ENCODE measurements at places on chromosomes 5 and 9.

GRCh38 chr9:33785914-33786313, 9.4 kb upstream of the PRSS3 start:
- DNase-seq: peak; percentile 15

DNA sequence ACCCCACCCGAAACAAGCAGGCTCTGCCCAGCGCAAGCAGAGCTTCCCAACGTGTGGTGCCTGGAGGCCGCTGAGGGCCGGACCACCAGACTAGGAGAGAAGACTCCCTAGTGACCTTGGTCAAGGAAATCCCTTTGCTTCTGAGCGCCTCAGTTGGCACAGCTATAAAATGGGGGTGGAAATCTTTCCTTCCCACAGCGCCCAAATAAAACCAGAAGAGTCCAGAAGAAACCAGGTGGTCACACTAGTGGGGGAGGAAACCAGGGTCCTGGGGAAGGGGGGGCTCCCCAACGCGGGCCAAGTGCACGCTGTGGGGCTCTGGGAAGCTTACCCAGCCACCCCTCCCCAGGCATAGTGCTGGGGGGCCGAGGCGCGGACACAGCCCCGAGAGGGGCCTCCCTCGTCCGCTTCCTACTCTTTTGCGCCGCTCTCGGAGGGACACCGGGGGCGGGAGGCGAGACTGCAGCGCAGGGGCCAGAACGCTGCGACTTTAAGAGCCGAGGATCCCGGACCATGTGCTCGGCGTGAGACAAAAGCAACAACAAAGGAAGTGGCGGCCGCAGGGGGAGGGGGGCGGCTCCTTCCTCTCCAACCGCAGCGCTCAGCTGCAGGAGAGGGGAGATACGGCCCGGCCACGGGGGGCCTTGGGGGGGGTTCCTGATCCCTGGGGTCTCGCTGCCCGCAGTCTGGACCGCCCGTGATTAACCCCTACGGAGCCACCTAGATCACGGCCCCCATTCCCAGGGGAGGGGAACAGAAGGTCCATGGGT, 885 bp downstream of the RNF44 start:
- DNase-seq: peak; percentile 67

- DNase-seq: peak; percentile 34
These were observed 481.0 kb upstream of the PTGER4 start for GRCh38 chr5:40198736-40199135.

GRCh38 chr5:76701298-76701697, 14.6 kb upstream of the F2R start:
- DNase-seq: peak; percentile 89

DNA sequence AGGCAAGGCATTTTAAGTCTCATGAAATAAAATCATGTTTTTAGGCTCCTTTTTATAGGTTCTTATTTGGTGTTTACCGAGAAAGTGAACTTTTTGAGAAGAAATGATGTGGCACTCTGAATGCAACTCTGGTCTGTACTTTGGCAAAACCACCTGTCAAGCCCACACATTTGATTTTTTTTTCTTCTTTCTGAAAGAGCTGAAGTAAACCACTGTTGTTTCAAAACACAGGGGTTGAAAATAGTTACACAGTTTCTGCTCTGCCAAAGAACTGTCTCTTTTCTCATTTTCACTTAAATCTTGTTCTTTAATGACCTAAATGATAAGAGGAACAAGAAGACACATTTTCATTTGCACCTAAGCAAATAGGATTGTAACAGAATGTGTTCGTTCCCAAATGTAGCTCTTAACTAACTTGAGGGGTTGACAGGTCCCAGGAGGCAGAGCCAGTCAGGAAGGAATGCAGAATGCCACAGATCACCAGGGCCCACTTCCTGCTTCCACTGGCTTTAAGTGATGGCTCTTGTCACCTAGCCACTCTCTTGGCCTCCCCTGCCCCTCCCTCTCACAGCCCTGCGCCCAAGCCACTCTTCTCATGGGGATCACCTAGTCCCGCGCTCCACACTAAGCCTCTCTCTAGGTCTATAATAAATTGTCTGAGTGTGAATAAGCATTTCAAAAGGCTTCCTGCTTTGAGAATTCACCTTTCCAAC, 47.3 kb downstream of the MED27 start:
- DNase-seq: no peak

DNA sequence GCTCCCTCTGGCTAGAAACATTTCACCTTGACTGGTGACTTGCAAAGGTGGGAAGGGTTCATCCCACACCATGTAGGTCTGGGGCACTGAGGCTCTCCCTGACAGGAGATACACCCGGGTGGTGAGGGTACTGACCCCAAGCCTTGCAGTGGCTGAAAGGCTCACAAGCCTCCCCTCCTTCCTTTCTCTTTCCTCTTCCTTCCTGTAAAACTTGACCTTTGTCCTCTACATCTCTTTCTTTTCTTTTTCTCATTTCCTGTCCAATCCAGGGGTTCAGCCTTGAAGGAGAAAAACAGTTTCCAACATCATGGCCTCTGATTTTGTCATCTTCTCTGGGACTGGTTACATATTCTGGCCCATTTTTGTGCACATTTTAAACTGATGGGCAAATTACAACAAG, 16.6 kb downstream of the FBP2 start:
- DNase-seq: no peak

DNA sequence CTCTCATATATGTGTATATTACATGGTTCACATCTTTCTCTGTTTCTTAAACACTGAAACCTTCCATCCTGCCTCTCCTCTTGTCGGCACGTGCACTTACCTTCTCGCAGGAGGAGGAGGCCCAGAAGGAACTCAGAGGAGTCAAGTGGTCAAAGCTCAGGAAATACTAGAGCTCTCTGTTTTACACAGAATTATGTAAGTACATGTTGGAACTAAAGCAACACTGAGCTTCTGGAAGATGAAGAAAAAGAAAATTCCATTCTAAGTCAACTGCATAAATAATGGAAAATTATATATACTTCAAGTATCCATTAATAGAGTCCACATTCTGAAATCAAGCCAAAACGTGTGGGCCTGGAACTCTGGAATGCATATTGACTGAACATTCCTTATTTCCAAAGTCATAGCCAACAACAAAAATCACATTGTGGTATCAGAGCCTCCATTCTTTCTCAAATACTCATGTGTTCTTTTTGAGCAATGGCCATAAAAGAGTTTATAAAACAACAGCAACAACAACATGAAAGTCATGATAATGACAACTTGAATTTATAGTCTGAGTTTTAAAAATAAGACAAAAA, 121.5 kb upstream of the RAI14 start:
- DNase-seq: peak; percentile 92

DNA sequence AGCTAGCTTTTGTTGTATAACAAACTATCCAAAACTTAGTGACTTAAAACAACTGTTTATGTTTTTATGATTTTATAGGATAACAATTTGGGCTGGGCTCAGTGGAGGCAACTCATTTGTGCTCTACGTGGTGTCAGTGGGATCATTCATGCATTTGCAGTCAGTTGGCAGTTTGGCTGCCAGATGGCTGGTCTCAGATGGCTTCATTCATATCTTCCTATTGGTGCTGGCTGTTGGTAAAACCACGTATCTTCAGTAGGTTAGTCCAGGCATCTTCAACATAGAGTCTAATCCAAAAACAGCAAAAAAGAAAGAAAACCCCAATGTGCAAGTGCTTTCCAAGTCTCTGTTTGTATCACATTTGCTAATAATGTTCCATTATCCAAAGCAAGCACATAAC, 51.7 kb upstream of the RIC1 start:
- no peak for DNase-seq

DNA sequence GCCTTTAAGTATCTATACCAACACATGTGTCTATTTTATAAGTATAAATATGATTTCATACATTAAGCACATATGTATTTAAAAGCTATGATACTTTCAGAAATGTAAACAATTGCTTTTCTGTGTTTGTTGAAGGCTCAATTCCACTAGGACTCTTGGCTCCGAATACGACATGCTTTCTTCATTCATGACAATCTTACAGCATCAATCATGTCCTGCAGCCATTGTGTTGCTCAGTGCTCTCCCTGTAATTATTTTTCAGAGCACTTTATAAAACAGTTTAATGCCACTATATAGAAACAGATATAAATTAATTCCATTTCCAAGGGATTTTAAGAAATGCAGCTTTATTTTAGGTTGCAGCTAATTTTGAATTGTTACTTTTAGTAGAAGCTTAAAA, 167.3 kb downstream of the TAF11L14 start:
- no peak for DNase-seq

DNA sequence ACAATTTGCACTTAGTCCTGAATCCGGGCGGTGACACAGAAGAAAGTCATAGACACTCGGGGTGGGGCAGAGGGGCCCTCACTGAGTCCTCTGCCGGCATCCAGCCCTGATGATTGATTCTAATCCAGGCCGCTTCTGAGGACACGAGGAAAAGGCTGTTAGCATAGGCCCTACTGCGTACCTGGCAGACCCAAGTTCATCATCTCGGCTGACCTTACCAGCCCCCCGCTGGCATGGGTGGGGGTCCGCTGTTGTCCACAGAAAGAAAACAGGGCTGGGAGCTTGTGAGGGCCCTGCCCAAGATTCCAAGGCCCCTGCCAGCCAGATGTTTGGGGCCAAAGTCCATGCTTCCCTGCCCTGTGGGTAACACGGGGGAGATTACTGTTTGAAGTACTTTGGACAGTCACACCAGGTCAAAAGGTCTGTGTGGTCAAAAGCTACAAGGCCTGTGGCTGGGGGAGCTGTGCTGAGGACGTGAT, 24.5 kb downstream of the ERGIC1 start:
- peak; percentile 85 for DNase-seq

DNA sequence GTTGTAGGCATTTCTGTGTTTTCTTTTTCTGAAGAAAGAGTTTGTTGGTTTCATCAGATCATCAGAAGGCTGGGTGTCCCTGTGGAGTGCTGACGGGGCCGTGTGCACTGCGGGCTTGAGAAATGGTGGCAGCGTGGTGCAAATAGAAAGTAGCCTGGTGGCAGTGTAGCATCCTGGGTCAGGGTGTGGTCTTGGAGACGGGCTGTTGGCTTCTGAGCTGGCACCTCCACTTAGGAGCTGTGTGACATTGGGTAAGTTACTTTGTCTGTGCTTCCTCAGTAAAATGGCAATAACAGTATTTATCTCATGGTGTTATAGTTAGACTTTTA, 10.0 kb upstream of the NDST1 start:
- DNase-seq: no peak

DNA sequence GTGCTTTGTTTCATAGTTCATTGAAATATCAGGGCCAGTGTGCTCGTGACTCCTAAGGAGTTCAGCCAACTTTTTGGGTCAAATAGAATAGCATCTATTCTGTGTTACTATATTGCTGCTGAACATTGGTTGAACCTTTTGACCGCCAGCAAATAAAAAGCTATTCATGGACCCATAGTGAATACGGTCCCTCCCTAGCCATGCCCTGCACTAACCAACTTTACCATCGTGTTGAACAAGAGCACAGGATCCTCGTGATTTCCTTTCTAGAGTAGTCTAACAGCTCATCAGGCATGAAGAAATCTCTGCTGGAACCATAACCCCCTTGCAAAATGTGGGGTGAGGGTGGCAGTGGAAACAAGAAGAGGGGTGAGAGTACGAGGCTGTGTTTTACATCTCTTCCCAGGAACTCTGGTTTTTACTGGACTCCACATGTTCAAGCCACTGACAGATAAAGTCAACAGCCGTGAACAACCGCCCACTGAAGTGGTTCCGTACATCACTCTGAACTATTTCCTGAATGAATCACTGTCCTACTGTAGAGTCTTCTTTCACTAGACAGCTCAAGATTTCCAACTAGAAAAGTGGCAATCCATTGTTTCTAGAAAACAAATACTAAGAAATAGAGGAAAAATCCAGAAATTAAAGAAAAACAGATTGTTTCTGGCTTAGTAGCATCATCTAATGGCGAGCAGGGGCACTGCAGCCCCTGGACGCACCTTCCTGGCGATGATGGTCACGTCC, 70.1 kb upstream of the SPATA31E1 start:
- DNase-seq: peak; percentile 59

GRCh38 chr5:67013719-67014118, 182.9 kb downstream of the CD180 start:
- DNase-seq: no peak

DNA sequence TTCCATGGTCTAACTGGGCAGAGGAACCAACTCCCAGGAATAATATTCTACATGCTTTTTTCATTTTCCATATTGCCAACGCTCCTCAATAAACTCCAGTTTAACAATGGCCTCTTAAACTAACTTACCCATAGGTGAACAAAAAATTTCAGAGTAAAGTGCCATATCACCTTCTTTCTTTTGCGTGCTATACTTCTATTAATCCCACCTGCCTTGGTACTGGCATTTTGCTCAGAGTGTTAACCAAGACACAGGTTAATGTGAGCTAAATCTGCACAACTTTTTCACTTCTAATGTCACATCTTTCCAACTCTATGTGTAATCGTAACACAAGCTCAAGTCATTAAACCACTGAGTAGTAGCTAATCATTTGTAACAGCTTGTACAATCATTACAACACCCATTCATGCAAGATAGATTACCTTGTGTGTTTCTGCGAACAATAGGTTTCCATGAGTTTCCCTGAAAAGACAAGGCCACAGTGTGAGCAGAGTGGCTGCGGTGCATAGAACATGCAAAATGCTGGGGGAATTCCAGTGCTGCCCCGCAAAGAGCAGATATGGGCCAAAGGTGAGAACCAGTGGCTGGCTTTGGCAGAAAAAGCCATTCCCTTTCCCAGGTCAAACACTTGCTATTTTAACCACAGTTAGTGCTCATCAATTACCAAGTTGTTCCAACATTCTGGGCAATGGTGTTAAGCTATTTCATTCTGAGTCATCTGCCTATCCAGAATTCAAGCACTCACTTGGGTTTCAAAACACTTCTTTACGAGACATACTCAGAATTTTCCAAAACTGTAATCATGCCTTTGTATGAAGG, 42.8 kb downstream of the TIMD4 start:
- DNase-seq: no peak

GRCh38 chr9:90167914-90168313, 474.7 kb downstream of the DIRAS2 start:
- no peak for DNase-seq

DNA sequence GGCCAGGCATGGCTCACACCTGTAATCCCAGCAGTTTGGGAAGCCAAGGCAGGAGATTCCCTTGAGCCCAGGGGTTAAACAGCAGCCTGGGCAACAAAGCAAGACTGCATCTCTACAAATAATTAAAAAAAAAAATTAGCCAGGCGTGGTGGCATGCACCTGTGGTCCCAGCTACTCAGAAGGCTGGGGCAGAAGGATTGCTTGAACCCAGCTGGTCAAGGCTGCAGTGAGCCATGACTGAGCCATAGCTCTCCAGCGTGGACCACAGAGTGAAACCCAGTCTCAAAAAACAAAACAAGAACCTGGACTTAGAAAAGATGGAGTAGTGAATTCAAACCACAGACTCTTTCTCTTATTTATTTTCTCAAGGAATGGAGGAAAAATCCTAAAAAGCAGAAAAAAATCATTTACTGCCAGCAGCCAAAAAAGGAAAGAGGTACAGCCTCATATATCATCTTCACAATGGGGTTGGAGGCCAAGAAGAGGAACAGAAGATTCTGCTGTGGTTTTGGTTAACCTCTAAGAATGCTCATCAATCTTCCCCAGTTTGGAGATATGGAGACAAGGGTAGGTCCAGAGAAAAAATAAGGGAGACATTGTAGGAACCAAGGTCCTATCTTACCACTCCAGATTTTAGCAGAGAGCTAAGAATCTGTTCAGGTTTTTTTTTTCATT, 40.0 kb upstream of the MYO10 start:
- no peak for DNase-seq

Measured in HCEC 1CT (cell line).